PC-3 (cell line): ENCODE measurements at places on chromosomes 7 and 10. TPM values are rescaled to one million over a fixed set of nuclear protein-coding genes. Genes with fewer than 3 reads are reported as not detected.

The TRIM74 gene
- total RNA-seq: 0.23 TPM in 1 of 2 replicates, not detected in the other

The PGAM2 gene
- total RNA-seq: 0.35 and 0.95 TPM in 2 replicates

The ESYT2 gene
- total RNA-seq: 76.1 and 78.0 TPM in 2 replicates

The ASB10 gene
- not detected in 2 replicates for total RNA-seq

The POLL gene
- 10.9 and 13.1 TPM in 2 replicates for total RNA-seq

The GIMAP7 gene
- not detected in 2 replicates for total RNA-seq

The HOXA9 gene
- total RNA-seq: 69.0 and 85.3 TPM in 2 replicates

The HMX3 gene
- 0.51 TPM in 1 of 2 replicates, not detected in the other for total RNA-seq

The DUS4L gene
- 10.2 and 12.9 TPM in 2 replicates for total RNA-seq

The SEC61A2 gene
- total RNA-seq: 2.2 and 5.5 TPM in 2 replicates

The AZGP1 gene
- total RNA-seq: 0.18 TPM in 1 of 2 replicates, not detected in the other

The BAIAP2L1 gene
- 18.9 and 30.5 TPM in 2 replicates for total RNA-seq

The PRRT4 gene
- 0.36 and 0.69 TPM in 2 replicates for total RNA-seq

The SLC16A12 gene
- total RNA-seq: not detected in 2 replicates

The PCGF6 gene
- 8.8 and 11.6 TPM in 2 replicates for total RNA-seq

The RSPH10B2 gene
- 0.47 TPM in 1 of 2 replicates, not detected in the other for total RNA-seq

The ZSWIM8 gene
- 152 and 173 TPM in 2 replicates for total RNA-seq

The BAMBI gene
- 9.6 and 10.7 TPM in 2 replicates for total RNA-seq

The VAX1 gene
- 0.12 and 0.98 TPM in 2 replicates for total RNA-seq

The MLLT10 gene
- total RNA-seq: 21.5 and 32.5 TPM in 2 replicates

The KCNMA1 gene
- 143 and 193 TPM in 2 replicates for total RNA-seq

The AGBL3 gene
- total RNA-seq: 1.9 and 2.5 TPM in 2 replicates

The ACBD5 gene
- 10.7 and 12.3 TPM in 2 replicates for total RNA-seq

The RET gene
- not detected in 2 replicates for total RNA-seq

The NT5C3A gene
- total RNA-seq: 34.3 and 35.0 TPM in 2 replicates

The PNLIPRP3 gene
- total RNA-seq: not detected in 2 replicates

The CDC14C gene
- not detected in 2 replicates for total RNA-seq

The NEUROG3 gene
- not detected in 2 replicates for total RNA-seq

The PDZD7 gene
- total RNA-seq: 2.5 and 2.8 TPM in 2 replicates

The SERPINE1 gene
- total RNA-seq: 46.1 and 52.5 TPM in 2 replicates

The EPHA1 gene
- 43.9 and 46.4 TPM in 2 replicates for total RNA-seq

The INMT gene
- total RNA-seq: not detected in 2 replicates

The NOC3L gene
- total RNA-seq: 19.4 and 23.1 TPM in 2 replicates

The NXPH1 gene
- total RNA-seq: not detected in 2 replicates

The CPA4 gene
- total RNA-seq: 10.1 and 22.1 TPM in 2 replicates

The SAMD9 gene
- total RNA-seq: 3.0 and 3.3 TPM in 2 replicates

The IGFBP1 gene
- 1.3 and 1.5 TPM in 2 replicates for total RNA-seq

The ZNF804B gene
- not detected in 2 replicates for total RNA-seq

The ADAM12 gene
- 3.4 and 9.4 TPM in 2 replicates for total RNA-seq

The LFNG gene
- 4.8 and 7.7 TPM in 2 replicates for total RNA-seq

The HOXA5 gene
- 7.0 and 7.5 TPM in 2 replicates for total RNA-seq

The PLEKHS1 gene
- not detected in 2 replicates for total RNA-seq

The MGAM2 gene
- total RNA-seq: not detected in 2 replicates

The HPSE2 gene
- total RNA-seq: 0.15 TPM in 1 of 2 replicates, not detected in the other
